ENCODE measurements at places on chromosomes 3 and 15. TPM values are rescaled to one million over a fixed set of nuclear protein-coding genes. Genes with fewer than 3 reads are reported as not detected.

Gene SIAH2
- 100 TPM for polyA plus RNA-seq

Gene EXD1
- polyA plus RNA-seq = not detected

Gene ATP2B2
- not detected for polyA plus RNA-seq

GRCh38 chr3:96843505-96844203 is 29.3 kb downstream of the EPHA6 start:
- DNase-seq = no peak
- no peak overlapping the region for H3K4me3 ChIP-seq
- H3K4me1 ChIP-seq = no peaks in the 10 kb centered on the region
- H3K27me3 ChIP-seq = no peaks in the 10 kb centered on the region
- H3K36me3 ChIP-seq = no peaks in the 10 kb centered on the region

Data from naive B cell (primary cell).